ENCODE measurements at places on chromosomes 11 and 22.

DNA sequence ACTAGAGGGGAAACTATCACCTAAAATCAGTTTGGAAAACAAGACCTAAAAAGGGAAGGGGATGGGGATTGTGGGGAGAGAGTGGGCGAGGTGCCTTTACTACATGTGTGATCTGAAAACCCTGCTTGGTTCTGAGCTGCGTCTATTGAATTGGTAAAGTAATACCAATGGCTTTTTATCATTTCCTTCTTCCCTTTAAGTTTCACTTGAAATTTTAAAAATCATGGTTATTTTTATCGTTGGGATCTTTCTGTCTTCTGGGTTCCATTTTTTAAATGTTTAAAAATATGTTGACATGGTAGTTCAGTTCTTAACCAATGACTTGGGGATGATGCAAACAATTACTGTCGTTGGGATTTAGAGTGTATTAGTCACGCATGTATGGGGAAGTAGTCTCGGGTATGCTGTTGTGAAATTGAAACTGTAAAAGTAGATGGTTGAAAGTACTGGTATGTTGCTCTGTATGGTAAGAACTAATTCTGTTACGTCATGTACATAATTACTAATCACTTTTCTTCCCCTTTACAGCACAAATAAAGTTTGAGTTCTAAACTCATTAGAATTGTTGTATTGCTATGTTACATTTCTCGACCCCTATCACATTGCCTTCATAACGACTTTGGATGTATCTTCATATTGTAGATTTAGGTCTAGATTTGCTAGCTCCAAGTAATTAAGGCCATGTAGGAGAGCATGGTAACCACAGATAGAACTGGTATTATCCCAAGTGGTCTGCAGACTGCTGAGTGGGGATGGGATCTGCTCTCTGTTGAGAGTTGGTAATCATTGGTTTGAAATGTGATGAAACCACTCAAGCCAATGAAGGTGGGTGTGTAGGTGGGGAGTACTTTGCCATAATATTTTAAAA lies 3.6 kb downstream of the NEAT1 start:
- no peak for DNase-seq

DNA sequence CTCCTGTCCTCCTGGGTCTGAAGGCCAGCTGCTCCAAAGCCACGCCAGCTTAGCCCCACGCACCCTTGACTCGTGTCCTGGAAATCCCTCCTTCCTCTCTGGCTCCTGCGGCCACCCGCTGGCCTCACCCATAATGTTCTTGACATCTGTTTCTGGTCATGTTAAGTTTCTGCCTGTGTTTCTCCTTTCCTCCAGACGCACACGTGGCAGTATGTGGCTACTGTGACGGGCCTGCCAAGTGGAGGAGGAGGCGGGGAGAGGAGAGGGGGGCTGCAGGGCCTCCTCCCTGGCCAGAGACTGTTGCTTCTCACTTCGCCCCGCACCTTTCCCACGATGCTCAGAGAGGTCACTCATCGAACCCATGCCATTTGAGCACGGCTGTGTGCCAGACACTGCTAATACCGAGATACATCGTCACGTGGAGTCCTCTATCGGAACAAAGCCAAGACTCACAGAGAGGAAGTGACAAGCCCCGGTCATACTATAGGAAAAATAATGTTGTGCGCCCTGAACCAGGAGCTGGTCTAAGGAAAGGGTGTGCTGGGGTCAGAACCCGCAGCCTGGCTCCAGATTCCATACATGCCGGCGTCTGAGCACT lies 11.5 kb downstream of the C1QTNF6 start:
- no peak for DNase-seq

- DNase-seq: no peak
Measured at GRCh38 chr11:12973528-12974181, 35.5 kb upstream of the RASSF10 start.

DNA sequence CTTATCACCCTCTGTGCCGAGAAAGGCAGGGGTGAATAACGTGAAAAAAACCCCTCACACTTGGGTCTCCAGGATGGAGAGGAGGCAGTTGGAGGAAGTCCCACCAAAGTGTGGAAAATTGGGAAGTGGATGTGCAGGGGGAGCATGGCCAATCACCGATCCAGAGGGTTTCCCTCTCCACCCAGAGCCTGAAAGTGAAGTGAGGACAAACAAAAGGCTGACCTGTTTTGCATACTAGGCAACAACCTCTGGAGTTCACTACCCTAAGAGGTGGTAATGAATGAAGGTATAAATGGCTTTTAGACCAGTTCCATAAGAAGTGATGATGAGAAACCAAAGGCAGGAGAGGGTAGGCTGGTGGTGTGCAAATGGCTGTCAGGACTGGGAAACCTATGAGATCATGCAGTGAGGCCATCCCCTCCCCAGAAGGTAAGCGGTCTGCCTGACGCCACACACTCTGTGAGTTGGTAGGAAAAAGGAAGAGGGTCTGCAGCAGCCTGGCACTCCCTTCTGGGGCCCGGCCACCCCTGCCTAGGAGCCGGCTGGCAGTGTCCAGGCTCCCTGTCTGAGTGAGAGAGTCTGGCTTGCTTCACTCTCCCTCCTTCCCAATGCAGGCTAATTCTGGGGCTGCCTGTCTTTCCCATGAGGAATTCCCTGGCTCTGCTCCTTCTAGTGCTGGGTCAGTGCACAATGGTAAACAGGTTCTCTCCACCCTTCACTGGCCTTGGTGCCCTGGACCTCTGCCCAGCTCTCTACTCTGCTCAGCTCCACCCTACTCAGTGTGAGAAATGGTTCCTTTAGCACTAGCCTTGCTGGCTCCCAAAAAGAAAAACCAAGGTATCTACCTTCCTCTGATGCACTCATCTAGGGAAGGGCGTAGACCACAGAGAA lies 15.6 kb downstream of the TBC1D10A start:
- no peak for DNase-seq

- no peak for DNase-seq
Measured at GRCh38 chr11:122804161-122804560, 34.1 kb upstream of the CRTAM start.

DNA sequence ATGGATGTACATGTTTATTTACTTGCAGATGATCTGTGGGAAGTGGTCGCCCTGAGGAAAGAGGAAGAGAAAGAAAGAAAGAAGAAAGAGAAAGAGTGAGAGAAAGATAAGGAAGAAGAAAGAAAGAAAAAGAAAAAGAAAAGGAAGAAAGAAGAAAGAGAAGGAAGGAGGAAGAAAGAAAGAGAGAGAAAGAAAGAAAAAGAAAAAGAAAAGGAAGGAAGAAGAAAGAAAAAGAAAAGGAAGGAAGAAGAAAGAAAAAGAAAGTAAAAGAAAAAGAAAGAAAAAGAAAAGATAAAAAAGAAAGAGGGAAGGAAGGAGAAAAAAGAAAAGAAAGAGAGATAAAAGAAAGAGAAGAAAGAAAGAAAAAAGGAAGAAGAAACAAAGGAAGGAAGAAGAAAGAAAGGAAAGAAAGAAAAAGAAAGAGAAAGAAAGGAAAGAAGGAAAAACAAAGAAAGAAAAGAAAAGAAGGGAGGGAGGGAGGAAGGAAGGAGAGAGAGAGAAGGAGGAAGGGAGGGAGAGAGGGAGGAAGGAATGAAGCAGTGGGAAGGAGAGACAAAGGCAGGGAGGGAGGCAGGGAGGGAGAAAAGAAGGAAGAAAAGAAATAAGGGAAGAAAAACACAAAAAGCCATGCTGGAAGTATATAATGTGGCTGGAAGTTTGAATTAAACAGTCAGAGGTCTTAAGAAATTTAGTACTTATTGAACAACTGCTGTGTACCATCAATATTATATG lies 976.6 kb downstream of the FAM181B start:
- DNase-seq: no peak

GRCh38 chr11:82976786-82977185 lies 75.2 kb downstream of the DDIAS start:
- DNase-seq: no peak

Data from CD8-positive, alpha-beta T cell (primary cell).